ENCODE measurements at places on chromosomes 11 and 22.

DNA sequence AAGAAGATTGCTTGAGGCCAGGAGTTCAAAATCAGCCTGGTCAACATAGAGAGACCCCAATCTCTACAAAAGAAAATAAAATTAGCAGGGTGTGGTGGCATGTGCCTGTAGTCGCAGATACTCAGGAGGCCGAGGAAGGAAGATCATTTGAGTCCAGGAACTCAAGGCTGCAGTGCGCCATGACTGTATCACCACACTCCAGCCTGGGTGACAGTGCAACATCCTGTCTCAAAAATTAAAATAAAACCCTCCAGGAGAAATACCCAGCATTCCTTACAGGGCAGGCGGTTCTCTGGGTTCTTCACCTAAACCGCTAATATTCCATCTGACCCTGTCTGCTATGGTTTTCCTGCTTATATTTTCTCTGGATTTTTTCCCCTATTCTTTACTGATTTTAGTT, 13.5 kb downstream of the TCF20 start:
- DNase-seq = no peak

GRCh38 chr11:6855971-6856541, 6.8 kb upstream of the OR10A2 start:
- DNase-seq = no peak

DNA sequence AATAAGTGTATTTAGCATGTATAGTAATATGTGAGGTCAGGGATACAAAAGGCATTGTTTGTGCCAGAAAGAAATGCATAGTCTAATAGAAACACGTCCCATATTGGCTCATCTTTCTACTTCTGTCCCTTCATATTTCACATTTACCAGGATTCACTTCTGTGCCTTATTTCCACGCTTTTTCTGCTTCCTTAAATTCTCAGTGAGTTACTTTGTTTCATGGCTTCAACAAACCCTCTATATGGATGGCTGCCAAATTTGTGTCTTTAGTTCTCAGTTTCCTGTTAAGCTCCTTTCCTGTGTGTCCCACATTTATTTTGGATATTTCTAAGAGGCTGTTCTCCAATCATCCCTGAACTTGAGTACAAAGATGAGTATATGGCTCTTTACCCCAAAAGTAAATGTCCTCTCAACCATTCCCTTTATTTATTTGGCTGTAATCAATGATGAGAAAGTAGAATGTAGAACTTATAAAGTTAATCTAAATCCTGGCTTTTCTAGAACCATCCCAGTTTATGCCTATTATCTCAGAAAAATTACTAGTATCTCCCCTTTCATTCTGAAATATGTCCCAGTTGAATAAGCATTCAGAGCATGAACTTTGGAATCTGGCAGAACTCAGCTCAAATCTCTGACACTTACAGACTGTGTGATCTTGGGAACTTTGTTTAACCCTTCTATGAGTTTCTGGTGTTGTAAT, 23.5 kb downstream of the OR8B12 start:
- no peak for DNase-seq

DNA sequence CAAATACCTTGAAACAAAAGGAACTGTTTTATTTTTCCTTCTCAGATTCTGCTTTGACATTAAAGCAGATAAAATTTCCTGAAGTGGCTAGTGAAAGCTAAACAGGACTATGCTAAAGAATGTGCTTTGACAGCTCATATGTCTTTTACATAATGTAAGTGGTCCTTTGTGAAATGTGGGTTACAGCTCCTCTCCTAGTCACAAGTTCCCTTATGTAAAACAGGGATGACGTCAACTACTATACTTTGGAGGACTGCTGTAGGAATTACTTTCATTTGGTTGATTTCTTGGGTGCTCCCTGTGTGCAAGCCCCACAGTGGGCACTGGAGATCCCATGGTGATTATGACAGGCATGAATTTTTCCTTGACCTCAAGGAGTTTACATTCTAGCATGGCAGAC, 216.6 kb upstream of the NARS2 start:
- DNase-seq = no peak

- DNase-seq = no peak
These were observed 7.8 kb downstream of the HNRNPUL2 start for GRCh38 chr11:62719302-62719978.

GRCh38 chr11:86606836-86607481, 65.5 kb downstream of the ME3 start:
- DNase-seq = no peak

DNA sequence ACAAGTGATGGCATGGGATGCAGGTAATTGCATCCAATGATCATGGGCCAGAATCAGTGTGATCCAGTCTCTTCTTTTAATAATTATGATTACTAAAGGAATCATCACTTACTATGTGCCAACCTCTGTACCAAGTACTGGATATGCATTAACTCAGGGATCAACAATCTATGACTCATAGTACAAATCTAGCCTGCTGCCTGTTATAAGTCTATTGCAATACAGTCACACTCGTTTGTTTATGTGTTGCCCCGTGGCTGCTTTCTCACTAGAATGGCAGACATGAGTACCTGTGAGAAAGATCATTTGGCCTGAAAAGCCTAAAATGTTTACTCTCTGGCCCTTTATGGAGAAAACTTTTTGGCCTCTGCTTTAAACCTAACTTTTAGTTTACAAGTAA, 45.0 kb downstream of the OR6Q1 start:
- DNase-seq = no peak

DNA sequence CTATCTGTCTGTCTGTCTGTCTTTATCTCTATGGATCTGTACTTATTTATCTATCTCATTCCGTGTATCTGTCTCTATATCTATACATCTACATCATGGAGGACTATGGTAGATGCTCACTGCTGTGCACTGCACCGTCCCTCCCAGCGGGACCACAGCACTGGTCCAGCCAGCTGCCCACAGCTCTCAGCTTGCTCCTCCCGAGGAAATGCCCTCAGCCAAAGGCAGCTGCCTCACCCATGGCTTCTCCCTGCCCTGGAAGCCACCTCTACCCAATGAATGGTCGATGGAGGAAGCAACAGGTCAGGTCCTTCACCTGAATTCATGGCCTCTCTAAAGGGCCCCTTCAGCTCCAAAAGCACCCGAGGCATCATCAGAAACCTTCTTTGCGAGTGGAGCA, 14.7 kb upstream of the CD81 start:
- DNase-seq = no peak

DNA sequence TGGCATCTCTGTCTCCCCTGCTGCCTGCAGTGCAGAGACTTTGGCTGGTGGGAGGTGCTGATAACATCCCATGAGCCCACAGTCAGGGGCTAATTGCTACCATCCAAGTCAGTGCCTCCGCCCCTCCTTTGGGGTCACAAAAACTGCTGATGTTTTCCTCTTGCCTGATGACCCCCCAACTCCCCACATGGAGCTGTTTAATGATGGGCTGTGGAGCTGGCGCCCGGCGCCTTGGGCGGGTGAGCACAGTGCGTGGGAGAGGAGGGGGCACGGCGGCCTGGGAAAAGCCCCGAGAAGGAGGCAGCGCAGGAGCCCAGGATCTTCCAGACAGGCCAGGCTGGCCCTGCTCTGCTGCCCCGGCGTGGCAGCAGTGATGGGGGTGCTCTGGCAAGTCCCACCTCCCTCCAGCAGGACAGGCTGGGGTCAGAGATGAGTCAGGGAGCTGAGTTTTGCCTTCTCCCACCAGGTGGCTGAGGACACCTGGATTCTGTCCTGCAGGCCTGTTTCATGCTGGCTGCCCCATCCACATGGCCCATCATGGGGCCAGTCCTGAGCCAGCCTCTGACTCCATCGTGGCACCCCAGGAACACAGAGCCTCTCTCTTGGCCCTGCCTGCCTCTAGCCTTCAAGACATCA, 43.8 kb downstream of the NECTIN1 start:
- DNase-seq = no peak
